Fibroblast of skin of back (primary cell): ENCODE measurements at places on chromosomes 5 and 9.

GRCh38 chr5:159051421-159052282 lies 48.1 kb downstream of the EBF1 start:
- peak; percentile 71 for DNase-seq

GRCh38 chr9:31272456-31273295 lies 1111.8 kb upstream of the ACO1 start:
- no peak for DNase-seq

DNA sequence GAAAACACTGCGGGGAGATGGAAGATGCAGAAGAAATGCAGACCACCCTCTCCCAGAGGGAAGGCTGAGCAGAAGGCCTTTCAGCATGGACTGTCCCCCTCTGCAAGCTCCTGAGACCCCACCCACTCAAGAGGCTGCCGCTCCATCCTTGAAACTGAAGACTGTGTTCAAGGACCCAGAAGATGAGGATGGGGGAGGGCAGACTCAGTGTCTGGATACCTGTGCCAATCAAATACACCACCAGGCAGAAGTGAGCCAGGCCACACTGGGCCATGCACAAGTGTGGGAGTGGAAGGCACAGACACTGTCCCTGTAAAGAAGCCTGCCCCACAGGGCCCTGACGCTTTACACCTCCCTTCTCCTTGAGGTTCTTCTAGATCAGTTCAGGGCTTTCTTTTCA lies 40.0 kb upstream of the IPPK start:
- DNase-seq = no peak

- no peak for DNase-seq
Measured at GRCh38 chr5:7827610-7828009, 23.3 kb downstream of the CFAP90 start.

DNA sequence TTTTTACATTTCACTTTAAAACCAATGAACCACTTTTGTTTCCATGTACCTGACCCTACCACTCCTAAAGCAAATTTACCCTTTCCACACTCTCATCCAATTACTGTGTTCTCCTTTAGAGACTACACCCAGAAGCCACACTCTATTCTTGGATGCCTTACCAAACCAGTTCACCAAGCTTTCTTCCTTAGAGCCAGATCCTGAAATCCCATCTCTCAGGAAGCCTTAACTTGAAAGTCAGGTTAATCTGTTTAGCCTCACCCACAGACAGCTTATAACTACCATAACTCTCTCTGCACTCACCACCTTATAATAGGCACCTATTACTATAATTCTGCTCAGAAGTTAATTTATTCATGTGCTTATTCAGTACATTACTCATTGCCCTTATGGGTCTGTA lies 4.3 kb downstream of the CSNK1A1 start:
- no peak for DNase-seq

DNA sequence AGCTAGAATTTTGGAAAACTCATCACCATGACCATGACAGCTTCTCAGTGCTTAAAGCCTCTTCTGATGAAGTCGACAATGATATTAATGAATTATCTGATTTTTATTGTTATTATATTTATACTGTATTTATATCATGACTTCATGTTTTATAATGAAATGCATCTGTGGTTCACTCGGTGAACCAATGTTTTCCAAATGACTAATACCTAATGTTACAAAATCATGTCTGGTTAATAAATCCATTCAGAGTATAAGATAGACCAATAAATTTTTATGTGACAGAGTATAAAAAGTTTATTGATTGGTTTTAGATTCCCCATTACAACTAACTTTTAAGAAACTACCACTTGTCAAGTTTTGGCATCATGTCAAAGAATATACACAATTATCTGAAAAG lies 416.5 kb downstream of the MLLT3 start:
- peak; percentile 45 for DNase-seq

DNA sequence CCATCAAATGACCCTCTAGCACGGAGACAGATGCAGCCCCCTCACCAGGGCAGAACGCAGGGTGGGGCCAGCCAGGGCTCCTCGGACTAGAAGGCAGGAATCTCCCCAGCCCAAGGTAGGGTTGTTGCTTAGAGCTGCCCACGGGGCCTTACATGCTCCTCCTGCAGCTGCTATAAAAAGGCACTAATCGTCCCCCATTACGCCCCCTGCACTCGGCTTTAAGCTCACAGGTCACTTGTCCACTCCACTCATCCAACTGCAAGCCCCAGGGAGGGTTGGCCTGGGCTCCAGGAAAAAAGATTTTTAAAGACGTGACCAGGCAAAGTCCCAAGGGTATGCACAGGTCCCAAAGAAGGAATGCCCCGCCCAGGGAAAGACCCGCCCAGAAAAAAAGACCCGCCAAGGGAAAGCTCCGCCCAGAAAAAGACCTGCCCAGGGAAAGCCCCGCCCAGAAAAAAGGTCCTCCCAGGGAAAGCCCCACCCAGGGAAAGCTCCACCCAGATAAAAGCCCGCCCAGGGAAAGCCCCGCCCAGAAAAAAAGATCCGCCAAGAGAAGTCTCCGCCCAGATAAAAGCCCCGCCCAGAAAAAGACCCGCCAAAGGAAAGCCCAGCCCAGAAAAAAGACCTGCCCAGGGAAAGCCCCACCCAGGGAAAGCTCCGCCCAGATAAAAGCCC lies 11.1 kb downstream of the GRIN1 start:
- DNase-seq = no peak

DNA sequence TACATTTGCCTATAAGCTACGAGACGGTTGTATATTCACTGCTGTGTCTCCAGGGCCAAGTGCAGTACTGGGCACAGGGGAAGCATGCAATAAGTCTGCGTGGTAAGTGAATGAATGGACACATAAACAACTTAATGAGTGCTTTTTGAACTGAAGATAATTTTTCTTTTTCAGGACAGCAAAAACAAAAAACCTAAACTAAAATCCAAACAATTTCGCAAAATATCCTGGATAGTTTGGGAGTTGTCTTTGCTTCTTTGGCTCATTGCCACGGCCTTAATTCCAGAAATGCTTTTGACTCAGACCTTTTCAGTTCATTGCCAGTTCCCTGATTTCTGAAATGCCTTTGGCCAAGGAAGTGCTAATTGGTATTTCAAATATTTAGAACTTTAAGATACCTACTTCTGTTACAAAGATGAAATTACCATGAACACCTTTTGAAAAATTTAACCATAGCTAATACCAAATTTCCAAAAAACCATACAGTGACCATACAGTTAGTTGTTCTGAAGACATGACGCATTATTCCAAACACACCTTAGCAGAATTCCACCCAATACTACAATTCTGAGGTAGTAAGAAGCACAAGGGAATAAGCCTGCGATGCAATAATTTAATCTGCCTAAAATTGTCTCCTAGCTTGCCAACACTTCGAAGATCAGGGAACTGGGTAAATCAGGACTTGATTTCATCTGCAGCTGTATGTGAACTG lies 42.8 kb downstream of the TEK start:
- peak; percentile 79 for DNase-seq

DNA sequence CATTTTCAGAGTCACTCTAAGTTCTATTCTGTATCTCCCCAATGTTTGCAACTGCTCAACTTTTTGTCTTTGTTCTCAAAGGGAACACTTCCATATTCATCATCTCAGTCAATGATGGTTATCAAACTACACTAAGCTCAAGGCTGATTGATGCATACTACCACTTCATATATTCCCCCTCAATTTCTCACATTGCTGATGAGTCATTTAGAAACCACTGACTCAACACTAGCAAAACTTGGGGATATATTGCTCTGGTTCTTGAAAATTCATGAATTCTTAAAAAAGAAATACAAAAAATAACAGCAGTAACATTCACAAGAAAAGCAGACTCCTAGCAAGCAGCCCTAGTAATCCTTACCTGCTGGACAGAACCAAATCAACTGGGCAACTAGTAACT lies 52.2 kb downstream of the ABHD17B start:
- peak; percentile 45 for DNase-seq

- DNase-seq = no peak
Measured at GRCh38 chr9:27627188-27627564, 53.9 kb upstream of the C9orf72 start.
